Hepatocyte (in vitro differentiated cells): ENCODE measurements at places on chromosomes 4 and X. TPM values are rescaled to one million over a fixed set of nuclear protein-coding genes. Genes with fewer than 3 reads are reported as not detected.
A peak's percentile ranks its signal among the peaks of the same experiment; 100 is the strongest.

Gene GAB3
- 0.44 and 0.50 TPM in 2 replicates for total RNA-seq

Gene ENOX2
- 9.0 and 10.7 TPM in 2 replicates for total RNA-seq

Gene RASGEF1B
- 28.6 and 53.4 TPM in 2 replicates for total RNA-seq

Gene PCDH19
- 3.6 and 3.7 TPM in 2 replicates for total RNA-seq

Gene TBX22
- 0.08 and 0.10 TPM in 2 replicates for total RNA-seq

Gene RTL9
- total RNA-seq: 2.7 and 2.9 TPM in 2 replicates

Gene SPOCK3
- total RNA-seq: 3.4 and 4.1 TPM in 2 replicates

Gene ANK2
- 10.9 and 17.5 TPM in 2 replicates for total RNA-seq

Gene EIF2S3
- total RNA-seq: 347 and 352 TPM in 2 replicates

Gene SPIN4
- 6.9 and 7.5 TPM in 2 replicates for total RNA-seq

- peak; percentile 78 for DNase-seq
Measured at GRCh38 chrX:13110433-13111324, 66.3 kb upstream of the FAM9C start.

- DNase-seq: no peak
Measured at GRCh38 chrX:9940421-9940820, 26.7 kb upstream of the CLDN34 start.

DNA sequence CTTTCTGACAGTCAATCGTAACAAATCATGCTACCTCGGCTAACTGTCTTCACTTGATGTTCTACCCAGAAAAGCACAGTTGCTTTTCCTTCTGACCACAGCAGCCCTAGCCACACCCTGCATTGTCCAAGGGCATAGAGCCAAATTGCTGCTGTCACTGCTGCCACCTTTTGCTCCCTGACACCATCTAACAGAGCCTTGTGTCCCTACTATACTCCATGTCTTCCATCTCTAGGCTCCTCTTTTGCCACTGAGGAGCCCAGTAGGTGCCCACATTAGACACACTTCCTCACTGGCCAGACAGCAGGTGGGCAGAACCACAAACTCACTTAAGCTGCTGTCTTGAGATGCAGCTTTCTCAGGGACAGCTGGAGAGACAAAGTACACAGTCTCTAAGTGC is 91.4 kb downstream of the ANXA3 start:
- no peak for DNase-seq

- no peak for DNase-seq
Measured at GRCh38 chrX:53718073-53718472, 31.6 kb upstream of the HUWE1 start.

DNA sequence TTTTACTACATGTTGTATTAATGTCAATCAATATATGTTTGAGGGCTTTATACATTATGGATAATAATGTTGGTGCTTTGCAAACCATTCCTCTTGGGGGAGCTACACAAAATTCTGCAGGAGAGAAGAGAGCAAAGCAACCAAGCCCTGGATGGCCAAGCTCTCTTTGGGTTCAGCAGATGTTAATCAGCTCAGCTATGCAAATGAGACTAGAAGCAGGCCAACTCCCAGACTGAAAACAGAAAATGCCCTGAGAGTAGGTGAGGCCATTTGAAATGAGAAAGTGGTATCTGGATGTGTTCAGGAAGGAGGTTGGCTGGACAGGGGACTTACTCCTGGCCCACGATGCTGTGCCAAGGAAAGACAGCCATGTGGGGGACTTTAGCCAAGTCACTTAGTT is 387.0 kb downstream of the BCOR start:
- no peak for DNase-seq

- no peak for DNase-seq
Measured at GRCh38 chrX:12595720-12596119, 195.5 kb upstream of the PRPS2 start.

DNA sequence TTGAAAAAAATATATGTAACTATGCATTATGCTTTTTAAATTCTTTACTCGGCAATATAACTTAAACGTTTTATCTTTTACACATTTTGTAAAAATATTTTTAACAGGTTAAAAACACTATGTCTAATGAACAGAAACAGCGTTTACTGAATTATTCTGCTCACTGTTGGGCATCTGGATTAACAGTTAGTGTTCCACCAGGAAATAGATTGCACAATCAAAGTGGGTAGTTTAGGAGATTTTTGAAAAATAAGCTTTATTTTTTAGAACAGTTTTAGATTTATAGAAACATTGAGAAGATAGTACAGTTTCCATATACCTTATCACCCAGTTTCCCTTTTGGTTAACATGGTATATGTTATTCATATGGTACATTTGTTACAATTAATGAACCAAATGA is 63.1 kb upstream of the FREM3 start:
- no peak for DNase-seq

DNA sequence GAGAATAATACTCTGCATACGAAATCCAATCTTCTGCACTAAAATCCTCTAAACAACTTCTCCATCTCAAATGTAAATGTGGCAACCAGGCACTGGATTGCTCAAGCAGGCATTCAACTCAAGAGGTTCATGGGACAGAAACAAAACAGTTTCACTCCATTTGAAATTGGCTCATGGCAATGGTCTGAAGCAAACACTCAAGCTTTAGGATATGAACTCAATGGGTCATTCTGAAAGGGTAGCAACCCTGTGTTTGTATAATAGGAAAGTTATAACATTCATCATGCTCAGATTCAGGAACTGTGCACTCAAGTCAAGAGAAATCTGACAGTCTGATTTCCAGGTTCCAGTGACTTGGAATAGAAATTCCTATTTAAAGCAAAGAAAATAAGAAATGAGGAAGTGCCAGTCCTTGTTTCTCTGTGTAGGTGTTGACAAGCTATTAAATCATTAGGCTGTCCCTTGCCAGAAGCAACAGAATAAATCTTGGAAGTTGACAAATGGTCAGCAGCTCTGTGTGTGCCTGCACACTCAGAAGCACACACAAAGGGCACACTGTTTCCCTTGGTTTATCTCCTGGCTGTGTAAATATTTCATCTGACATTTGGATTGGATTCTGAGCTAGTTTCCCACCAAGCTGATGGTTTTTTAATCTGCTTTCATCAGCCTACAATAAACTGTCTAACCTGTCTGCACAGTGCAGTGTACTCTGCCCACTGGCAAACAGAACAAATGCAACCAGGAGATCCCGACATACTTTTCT is 75.9 kb upstream of the CITED1 start:
- DNase-seq: no peak

DNA sequence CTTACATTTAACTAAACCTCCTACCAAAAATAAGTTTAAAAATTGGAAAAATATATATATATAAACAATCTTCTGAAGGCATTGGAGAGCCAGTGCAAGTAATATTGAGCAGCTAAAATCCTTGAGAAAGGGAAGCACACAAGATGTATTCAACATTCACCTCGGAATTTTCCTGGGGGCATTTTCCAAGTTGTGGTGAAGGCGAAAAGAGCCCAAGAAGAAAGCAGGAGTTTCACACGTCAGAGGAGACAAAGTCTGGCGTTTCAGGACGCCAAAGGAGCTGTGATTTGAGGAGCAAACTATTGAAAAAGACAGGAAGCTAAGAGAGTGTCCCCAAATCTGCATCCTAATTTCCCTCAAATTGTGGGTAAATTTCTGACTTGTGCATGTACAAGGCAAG is 9.1 kb upstream of the GASK1B start:
- DNase-seq: no peak

DNA sequence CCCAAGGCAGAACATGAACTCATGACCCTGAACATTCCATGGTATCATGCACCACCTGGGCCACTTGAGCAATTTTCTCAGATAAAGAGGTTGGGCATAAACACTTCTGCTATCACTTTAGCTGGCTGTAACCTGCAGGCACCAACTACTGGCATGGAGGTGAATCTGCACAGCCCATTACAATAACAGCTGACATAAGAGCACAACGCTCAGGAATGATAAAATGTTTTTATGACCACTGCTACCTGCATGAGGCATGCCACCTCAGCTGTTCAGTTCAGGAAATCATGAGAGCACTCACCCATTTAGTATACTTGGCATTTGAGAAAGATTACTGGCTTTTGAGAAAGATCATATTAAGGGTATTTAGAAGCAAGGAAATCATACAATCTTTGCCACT is 85.7 kb upstream of the SPIN4 start:
- DNase-seq: no peak

DNA sequence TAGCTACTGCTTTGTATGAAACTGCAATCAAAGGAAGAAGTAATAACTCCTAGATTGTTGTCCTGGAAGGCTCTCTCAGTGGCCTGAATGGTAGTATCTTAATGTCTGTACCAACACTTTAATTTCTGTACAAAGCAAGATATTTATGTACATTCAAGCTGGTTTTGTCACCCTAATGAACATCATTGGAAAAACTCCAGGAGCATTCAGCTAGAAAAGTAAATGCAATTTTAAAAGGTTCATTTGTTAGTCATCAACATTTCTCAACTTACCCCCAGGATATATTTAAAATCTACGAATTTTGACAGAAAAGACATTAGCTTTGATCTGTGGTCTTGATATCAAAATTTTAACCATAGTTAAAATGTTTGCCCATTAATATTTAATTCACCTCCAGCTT is 80.0 kb upstream of the FGF13 start:
- DNase-seq: no peak

DNA sequence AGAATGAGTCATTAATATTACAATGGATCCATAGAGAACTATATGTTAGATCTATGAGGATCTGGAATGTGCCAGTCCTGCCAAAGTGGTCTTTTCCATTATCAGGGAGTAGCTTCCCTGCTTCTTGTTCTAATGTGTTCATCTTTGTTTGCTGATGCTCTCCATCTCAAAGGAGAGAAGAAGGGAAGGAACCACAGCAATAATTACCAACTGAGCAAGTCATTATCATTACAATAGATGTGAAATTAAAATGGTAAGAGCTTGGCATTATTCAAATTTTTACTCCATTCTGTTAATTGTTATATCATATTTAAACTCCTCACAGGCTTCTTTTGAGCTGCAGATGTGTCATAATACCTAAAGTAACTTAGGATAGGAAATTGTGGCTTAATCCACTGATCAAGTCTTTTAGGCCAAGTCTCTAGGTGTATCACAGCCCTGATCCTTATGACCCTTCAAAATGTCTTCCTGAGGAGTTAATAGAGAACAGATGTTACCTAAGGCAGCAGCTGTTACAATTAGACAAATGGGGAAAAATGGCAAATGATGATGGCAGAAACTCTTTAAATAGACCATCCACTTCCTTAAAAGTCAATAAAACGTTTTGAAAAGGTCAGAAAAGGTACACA is 1492.7 kb upstream of the IGFBP7 start:
- DNase-seq: no peak

DNA sequence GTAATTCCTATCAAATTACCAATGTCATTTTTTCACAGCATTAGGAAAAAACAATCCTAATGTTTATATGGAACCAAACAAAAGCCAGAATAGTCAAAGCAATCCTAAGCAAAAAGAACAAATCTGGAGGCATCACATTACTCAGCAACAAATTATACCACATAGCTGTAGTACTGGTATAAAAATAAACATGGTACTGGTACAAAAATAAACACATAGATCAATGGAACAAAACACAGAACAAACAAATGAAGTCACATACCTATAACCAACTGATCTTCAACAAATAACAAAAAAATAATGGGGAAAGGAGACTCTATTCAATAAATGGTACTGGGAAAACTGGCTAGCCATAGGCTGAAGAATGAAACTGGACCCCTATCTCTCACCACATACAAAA is 37.4 kb downstream of the PPA2 start:
- DNase-seq: no peak

- no peak for DNase-seq
Measured at GRCh38 chr4:17647927-17648326, 33.5 kb downstream of the MED28 start.

DNA sequence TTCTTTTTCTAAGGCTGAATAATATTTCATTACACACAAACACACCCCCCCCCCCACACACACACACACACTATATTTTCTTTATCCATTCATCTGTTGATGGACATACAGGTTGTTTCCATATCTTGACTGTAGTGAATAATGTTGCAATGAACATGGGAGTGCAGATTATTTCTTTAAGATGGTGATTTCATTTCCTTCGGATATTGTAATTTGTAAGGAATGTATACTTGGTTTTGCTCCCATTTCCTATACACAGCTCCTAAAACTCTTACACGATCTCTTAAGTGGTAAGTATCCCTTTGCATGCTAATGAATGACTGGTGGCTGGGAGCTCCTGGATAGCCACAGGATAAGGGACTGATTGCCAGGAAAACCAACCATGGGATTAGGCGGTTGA is 14.7 kb upstream of the RBMXL3 start:
- DNase-seq: no peak

DNA sequence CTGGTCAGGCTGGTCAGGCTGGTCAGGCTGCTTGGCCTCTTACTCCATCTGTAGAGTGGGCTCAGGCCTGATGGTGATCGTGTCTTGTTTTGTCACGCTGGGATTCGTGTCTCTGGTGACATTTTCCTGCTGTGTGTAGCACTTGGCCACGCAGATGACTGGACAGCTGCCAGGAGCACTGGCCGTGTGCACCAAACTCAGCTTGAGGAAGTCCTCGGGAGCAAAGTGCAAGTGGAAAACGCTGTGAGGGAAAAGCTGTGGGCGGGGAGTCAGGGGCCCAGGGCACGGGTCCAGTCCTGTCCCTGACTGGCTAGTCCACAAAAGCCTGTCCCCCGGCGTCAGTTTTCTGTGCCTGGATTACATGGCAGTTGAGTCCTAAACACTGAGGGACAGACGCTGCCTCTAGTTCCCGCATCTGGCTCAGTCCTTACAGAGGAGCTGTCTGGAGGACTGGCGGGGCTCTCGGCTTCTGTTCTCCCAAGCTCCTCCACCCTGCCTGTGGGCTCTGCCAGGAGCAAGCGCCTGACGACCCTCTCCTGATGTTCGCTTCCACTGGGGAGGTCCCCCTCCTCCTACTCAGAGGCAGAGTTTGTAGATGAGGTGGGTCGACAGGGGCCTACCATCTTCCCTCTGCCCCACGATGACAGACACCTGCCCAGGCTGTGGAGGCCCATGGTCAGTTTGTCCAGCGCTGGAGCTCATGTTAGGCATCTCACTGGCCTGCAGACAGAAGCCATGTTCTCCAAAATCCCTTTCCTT is 35.9 kb upstream of the GRPEL1 start:
- peak; percentile 92 for DNase-seq

DNA sequence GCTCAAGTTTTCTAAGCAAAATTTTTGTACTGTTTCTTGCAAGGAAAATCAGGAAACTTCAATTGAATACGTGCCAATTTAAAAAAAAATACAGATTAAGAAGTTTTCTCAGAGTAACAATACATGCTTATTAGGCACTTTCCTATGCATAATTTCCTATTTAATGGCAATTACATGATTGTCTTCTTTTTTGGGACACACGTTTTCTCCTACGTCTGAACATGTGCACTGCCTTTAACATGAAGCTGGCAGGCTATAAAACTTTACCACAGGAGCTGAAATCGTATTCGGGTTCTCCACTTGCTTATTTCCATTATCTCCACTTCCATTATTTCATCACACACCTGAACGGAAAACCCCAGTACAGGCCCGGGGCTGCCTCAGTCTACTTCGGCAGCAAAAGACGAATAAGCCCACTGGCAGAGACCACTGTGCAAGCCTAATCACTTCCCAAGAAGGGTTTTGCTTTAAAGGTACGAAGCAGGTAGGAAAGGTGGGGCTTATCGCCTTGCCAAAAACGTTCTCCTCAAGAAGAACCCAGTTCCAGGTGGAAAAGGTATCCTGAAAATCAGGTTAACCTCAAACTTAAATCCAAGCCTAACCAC is 575 bp downstream of the RCHY1 start:
- DNase-seq: peak; percentile 20
